Esophagus squamous epithelium (tissue), 5 donors: ENCODE measurements at places on chromosomes 4 and X. TPM values are rescaled to one million over a fixed set of nuclear protein-coding genes. Genes with fewer than 3 reads are reported as not detected.

The PDGFC gene
- total RNA-seq, result 10.1 TPM

The CCDC110 gene
- total RNA-seq, result 1.4 TPM

The PGRMC2 gene
- total RNA-seq, result 26.0 TPM

The SH3BP2 gene
- 36.8 TPM for total RNA-seq

The SLITRK4 gene
- total RNA-seq, result 2.8 TPM

The S100G gene
- not detected for total RNA-seq

The GPRASP1 gene
- 8.0 TPM for total RNA-seq

The FAAH2 gene
- total RNA-seq, result 16.1 TPM
